ENCODE measurements at places on chromosomes 6 and 20.
A peak's percentile ranks its signal among the peaks of the same experiment; 100 is the strongest.

DNA sequence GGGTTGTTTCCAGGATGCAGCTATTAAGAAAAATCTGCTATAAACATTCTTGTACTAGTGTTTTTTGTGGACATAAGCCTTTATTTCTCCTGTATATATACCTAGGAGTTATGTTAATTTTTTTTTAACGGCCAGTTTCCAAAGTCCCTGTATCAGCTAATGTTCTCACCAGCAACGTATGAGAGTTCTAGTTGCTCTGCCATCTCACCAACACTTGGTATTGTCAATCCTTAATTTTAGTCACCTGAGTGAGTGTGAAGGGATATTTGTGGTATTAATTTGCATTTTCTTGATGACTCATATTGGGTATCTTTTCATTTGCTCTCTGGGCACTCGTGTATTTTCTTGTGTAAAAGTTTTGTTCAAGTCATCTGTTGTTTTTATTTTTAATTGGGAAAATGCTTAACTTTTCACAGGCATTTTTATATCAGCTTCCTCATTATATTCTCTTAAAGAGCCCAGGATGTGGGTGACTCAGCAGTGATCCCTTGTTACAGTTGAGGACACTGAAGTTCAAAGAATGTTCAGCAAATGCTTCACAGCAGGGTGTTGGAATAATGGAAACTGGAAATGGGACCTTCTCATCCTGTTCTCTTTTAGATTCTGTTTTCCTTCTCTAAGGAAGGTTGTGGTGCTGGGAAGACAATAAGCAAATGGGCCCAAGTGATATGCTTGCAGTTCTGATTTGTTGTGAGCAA lies 211.7 kb upstream of the PRND start:
- no peak for DNase-seq

DNA sequence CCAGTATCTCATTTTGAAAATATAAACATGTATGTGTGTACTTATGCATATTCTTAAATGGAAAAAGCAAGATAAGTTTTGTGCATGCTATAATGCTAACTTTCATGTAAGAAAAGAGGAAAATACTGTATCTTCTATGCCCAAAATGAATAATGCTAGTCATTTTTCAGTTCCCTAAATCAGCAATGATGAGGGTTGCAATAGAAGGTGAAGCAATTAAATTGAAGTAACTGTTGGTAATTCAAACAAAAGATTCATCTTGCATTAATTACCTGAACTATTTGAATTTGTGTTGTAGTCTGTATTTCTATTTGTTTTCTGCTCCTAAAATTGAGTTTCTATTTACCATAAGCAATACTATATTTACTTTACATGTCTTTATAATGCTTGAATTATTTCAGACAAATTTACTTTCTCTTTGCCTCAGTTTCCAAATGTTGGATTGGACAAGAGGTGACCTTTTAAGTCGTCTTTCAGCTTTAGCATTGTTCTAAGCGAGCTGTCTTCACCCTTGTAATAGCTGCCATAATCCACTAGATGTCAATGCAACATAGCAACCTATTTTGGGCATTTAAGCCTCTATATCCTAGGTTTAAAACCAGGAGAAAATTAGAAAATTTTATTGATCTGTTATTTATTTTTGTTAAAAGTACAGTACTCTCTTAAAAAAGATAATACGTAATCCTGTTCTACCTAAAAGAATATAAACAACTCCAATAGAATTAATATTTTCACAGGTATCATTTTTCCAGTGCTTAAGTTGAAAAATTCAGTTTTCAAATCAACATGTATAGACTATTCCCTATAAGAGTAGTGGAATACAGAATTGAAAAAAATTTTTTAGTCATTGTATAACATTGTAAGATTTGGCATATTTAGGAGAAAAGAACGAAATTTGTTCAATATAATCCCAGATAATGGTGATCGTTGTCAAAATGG lies 52.3 kb upstream of the IFNGR1 start:
- no peak for DNase-seq

GRCh38 chr6:126153661-126154060 lies 167.3 kb downstream of the TRMT11 start:
- DNase-seq = no peak

- DNase-seq = no peak
Measured at GRCh38 chr20:48230216-48230615, 444.9 kb upstream of the SULF2 start.

GRCh38 chr20:40073535-40074111 lies 615.4 kb downstream of the MAFB start:
- DNase-seq = no peak

DNA sequence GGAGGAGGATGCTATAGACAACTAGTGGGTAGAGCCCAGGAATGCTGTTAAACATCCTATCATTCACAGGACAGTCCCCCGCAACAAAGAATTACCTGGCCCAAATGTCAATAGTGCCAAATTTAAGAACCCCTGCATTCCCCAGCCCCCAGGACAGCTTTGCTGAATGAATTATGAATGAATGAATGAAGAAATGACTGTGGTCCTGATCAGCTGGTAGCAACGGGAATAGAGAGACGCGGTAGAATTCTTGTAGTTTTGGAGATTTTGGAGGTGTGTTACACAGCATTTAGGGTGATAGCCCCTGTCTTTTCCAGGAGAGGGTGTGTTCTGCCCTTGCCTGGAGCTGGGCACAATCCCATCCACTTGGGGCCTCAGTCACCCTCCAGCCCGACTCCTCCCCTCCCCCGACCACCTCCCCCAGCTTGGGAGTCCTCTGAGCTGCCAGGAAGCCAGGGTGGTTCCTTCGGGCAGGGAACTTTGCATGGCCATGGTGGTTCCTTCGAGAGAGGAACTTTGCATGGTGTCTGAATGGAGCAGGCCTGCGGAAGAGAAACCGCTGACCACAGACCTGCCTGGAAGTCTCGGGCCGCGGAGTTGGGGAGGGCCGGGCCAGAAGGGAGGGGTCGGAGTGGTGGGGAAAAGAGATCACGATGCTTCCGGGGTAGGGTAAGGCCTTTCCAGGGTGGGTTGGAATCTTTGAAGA lies 1.0 kb upstream of the HCK start:
- DNase-seq = peak; percentile 57

DNA sequence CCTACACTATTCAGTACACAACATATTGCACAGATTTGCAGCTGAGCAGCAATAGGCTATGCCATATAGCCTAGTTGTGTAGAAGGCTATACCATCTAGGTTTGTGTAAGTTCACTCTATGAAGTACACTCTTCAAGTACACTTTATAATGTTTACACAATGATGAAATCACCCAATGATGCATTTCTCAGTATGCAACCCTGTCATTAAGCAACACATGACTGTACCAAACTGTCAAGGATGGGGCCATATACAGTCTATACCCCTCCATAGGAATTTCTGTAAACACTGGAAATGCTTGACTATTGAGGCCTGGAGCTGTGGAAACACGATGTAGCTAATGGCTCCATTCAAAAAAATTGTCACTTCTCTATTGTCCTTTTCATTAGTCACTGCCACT lies 535.4 kb downstream of the EPM2A start:
- DNase-seq = no peak

GRCh38 chr20:37627767-37628130 lies 66.1 kb upstream of the CTNNBL1 start:
- DNase-seq = no peak

- DNase-seq = no peak
Measured at GRCh38 chr6:162395181-162395580, 332.4 kb downstream of the PRKN start.

DNA sequence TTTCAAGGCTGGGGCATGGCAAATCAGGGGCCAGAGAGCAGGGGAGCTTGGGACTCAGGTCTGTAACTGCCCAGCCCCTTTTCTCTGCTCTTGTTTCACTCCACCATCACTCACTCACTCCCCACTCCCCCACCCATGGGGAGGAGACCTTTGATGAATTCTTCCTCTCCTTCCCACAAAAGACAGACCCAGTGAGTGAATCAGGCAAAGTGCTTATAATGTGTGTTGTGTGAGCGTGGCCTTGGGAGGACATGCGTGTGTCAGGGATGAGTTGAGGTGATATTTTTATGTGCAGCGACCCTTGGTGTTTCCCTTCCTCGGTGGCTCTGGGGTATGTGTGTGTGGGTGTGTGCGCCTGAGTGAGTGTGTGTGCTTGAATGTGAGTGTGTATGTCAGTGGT lies 1.0 kb upstream of the CUL9 start:
- no peak for DNase-seq

- no peak for DNase-seq
Measured at GRCh38 chr20:35066194-35066593, 26.4 kb downstream of the TRPC4AP start.

GRCh38 chr6:169386411-169387057 lies 132.9 kb upstream of the THBS2 start:
- DNase-seq = no peak

GRCh38 chr20:58889798-58890517 lies 37.4 kb downstream of the GNAS start:
- no peak for DNase-seq

GRCh38 chr20:23643659-23644058 lies 5.9 kb upstream of the CST3 start:
- no peak for DNase-seq

GRCh38 chr6:130320908-130321307 lies 44.9 kb upstream of the TMEM200A start:
- DNase-seq = no peak

DNA sequence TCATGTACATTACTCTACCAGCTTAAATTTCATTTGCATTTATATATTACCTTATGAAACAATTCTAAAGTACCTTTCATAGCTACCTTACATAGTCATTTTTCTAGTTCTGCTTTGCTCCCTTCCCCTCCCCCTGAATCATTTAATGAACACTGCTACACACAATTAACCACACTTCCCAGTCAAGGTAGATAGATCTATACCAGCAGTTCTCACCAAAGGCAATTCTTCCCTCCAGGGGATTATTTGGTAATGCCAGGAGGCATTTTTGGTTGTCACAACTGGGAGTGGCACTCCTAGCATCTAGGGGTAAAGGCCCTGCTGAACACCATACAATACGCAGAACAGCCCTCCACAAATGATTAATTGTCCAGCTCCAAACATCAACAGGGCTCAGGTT lies 143.9 kb upstream of the SHLD1 start:
- DNase-seq = no peak

- no peak for DNase-seq
Measured at GRCh38 chr20:56409521-56409920, 2.5 kb upstream of the CASS4 start.

DNA sequence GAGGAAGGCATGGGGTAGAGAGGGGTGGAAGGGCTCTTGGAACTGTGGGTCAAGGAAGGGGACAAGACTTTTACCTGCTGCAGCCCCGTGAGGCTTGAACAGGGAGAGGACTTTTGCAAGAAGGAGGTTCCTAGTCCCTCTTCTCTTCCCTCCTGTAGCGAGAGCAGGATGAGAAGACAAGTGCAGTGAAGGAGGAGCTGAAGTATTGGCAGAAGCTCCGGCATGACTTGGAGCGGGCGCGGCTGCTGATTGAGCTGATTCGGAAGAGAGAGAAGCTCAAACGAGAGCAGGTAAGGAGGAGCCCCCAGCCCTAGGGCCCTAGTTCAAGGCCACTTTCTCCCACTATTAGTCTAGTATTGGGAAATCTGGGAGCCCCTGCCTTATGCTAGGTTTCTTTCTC lies 10.6 kb downstream of the BRPF3 start:
- no peak for DNase-seq

- no peak for DNase-seq
Measured at GRCh38 chr6:136114661-136115060, 135.4 kb downstream of the MTFR2 start.

- no peak for DNase-seq
Measured at GRCh38 chr6:108730635-108731515, 117.3 kb upstream of the ARMC2 start.

GRCh38 chr20:46701057-46701456 lies 8.4 kb upstream of the SLC2A10 start:
- DNase-seq = no peak

DNA sequence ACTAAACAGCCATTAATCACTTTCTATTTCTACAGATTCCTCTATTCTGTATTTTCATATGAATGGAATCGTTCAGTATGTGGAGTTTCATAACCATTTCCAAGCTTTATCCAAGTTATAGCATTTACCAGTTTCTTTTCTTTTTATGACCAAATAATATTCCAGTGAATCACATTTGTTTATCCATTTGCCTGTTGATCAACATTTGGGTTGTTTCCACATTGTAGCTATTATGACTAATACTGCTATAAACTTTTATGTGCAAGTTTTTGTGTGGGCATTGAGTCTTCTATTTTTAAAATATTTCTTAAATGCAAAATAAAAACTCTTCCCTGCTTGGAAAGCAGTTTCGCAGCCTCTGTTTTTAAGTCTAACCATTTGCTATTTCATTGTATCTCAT lies 336.4 kb upstream of the OPRM1 start:
- no peak for DNase-seq
